ENCODE measurements at places on chromosomes 1 and 21. TPM values are rescaled to one million over a fixed set of nuclear protein-coding genes. Genes with fewer than 3 reads are reported as not detected.

DNA sequence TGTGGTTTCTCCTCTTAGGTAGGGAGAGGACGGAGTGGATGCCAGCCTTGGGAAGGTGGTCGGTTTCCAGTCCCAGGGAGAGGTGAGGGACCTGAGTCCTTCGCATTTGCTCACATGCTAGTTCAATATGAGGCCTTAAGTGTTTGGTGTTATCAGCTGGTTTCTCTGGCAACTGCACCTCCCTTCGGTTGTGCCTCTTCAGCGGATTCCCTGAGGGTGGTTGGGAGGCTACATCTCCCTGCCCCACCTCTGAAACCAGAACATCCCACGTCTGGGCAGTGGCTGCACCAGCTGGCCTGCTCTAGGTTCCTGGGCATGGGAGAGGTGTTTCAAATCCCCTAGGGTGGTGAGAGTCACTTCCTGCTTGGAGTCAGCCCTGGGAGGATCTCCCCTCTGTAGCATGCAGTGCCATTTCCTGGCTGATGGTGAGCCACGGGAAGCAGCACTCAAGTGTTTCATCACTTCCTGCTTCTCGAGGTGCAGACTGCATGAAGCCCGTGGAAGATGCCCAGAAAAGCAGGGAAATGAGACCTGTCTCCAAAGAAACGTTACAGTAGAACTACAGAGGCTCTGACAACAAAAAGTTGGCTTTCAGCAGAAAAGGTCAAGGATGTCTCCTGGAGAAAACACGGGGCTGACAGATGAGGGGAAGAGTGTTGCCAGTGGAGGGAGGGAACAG is 4.5 kb downstream of the TMEM125 start:
- DNase-seq, result no peak

GRCh38 chr1:222896630-222897526 is 82.0 kb downstream of the DISP1 start:
- DNase-seq, result no peak

DNA sequence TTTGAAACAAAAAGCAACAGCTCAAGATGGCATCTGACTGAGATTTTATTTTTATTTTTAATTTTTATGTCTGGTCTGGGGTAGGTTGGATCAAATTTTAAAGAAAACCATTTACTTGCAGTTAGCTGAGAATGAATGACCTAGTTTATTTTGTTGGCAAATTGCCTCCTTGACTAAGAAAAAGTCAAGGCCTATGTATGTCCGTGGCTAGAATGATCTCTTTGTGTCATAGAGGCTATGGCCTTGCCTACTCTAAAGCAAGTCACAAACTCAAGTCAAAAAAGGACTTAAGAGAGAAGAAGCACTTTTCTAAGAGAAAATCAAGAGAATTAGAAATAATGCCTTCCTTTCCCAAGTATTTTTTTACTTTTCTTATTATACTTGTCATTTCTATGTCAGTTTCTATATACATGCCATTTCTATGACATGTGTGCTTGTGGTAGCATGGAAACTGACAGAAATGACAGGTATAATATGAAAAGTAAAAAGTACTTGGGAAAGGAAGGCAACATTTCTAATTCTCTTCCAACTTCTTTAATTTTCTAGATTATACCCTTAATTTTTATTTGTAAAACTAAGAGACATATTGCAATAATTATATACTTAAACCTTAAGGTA is 136.7 kb downstream of the CENPF start:
- no peak for DNase-seq

The OR6N1 gene
- total RNA-seq, result not detected

- no peak for DNase-seq
Observed at GRCh38 chr1:89810880-89811279, 10.0 kb upstream of the LRRC8D start.

GRCh38 chr1:219713981-219714381 is 101.1 kb upstream of the ZC3H11B start:
- DNase-seq, result no peak

The NBPF4 gene
- not detected for total RNA-seq

DNA sequence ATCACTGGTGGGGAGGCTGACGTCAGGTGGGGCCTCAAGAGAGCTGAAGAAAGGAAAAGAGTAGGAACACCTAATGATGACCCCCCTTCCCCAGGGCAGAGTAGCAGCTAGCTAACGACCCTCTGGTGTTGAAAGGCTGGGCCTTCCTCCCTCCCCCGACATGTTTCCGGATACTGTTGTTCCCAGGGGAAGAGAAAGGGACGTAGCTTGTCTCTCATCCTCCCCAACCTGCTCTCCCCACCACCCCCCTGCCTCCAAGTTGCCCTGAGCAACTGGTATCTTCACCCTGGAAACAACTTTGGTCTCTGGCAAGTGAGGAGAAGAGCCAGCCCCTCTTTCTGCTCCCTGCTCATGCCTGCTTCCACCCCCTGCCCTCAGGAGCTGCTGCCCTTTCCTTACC is 2.4 kb downstream of the SEMA6C start:
- DNase-seq, result no peak

DNA sequence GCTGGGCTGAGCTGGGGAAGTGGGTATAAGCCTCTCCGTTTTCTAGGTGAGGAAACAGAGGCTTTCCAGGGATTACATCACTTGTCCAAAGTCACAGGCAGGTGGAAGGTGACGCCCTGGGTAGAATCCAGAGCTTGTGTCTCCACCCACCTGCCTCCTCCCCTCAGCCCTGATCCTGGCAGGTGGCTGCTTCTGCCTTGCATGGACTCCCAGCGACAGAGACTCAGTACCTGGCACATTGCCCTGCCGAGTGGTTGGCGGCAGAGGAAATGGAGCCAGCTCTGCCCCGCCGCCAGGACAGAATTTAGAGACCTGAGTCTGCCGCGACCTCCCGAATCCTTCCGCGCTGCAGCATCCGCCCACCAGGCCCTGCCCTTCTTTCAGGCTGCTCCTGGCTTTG is 2.1 kb downstream of the PLA2G2E start:
- DNase-seq, result no peak
